Purkinje cell (primary cell): ENCODE measurements at places on chromosomes 1 and 21. TPM values are rescaled to one million over a fixed set of nuclear protein-coding genes. Genes with fewer than 3 reads are reported as not detected.

The PRRX1 gene
- 2.3 and 6.9 TPM in 2 replicates for polyA plus RNA-seq

The VSIG8 gene
- not detected in 2 replicates for polyA plus RNA-seq

The CLDN17 gene
- not detected in 2 replicates for polyA plus RNA-seq

The HSD3B1 gene
- not detected in 2 replicates for polyA plus RNA-seq

The RNF19B gene
- polyA plus RNA-seq, result 94.9 and 105 TPM in 2 replicates

The NCF2 gene
- not detected in 2 replicates for polyA plus RNA-seq

The RGS16 gene
- 102 and 163 TPM in 2 replicates for polyA plus RNA-seq

The DCAF6 gene
- polyA plus RNA-seq, result 89.0 and 93.3 TPM in 2 replicates

The OVAAL gene
- polyA plus RNA-seq, result not detected in 2 replicates

The CALML6 gene
- polyA plus RNA-seq, result not detected in 2 replicates

The SLC6A17 gene
- 17.4 and 18.2 TPM in 2 replicates for polyA plus RNA-seq

The HMGCL gene
- 8.6 and 20.7 TPM in 2 replicates for polyA plus RNA-seq

The HES3 gene
- not detected in 2 replicates for polyA plus RNA-seq

The TAS1R1 gene
- polyA plus RNA-seq, result 0.35 TPM in 1 of 2 replicates, not detected in the other

The ADORA3 gene
- 0.49 TPM in 1 of 2 replicates, not detected in the other for polyA plus RNA-seq

The COL8A2 gene
- polyA plus RNA-seq, result 0.07 TPM in 1 of 2 replicates, not detected in the other

The OPRD1 gene
- polyA plus RNA-seq, result 0.19 TPM in 1 of 2 replicates, not detected in the other

The CYP4A22 gene
- 0.23 TPM in 1 of 2 replicates, not detected in the other for polyA plus RNA-seq

The AVPR1B gene
- polyA plus RNA-seq, result not detected in 2 replicates

The TCHH gene
- polyA plus RNA-seq, result not detected in 2 replicates

The RAB25 gene
- polyA plus RNA-seq, result 1.9 TPM in 1 of 2 replicates, not detected in the other

The GJC2 gene
- polyA plus RNA-seq, result 0.17 and 0.28 TPM in 2 replicates

The CD34 gene
- 0.17 TPM in 1 of 2 replicates, not detected in the other for polyA plus RNA-seq

The TCP10L gene
- polyA plus RNA-seq, result 0.48 and 7.4 TPM in 2 replicates

The PKN2 gene
- polyA plus RNA-seq, result 12.4 and 15.9 TPM in 2 replicates

The NTMT2 gene
- not detected in 2 replicates for polyA plus RNA-seq

The SPATA21 gene
- polyA plus RNA-seq, result not detected in 2 replicates

The PROX1 gene
- polyA plus RNA-seq, result 0.26 and 1.8 TPM in 2 replicates

The ADAMTS5 gene
- polyA plus RNA-seq, result 0.15 and 1.0 TPM in 2 replicates
